Motor neuron (in vitro differentiated cells): ENCODE measurements at places on chromosomes 11 and 22.
A peak's percentile ranks its signal among the peaks of the same experiment; 100 is the strongest.

DNA sequence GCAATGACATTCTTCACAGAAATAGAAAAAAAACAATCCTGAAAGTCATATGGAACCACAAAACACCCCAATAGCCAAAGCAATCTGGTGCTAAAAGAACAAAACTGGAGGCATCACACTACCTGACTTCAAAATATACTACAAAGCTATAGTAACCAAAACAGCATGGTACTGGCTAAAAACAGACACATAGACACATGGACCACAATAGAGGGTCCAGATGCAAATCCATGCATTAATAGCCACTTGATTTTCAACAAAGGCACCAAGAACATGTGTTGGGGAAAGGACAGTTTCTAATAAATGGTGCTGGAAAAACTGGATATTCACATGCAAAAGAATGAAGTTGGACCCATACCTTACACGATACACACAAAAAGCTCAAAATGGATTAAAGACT, 27.9 kb upstream of the SMIM38 start:
- no peak for ATAC-seq

DNA sequence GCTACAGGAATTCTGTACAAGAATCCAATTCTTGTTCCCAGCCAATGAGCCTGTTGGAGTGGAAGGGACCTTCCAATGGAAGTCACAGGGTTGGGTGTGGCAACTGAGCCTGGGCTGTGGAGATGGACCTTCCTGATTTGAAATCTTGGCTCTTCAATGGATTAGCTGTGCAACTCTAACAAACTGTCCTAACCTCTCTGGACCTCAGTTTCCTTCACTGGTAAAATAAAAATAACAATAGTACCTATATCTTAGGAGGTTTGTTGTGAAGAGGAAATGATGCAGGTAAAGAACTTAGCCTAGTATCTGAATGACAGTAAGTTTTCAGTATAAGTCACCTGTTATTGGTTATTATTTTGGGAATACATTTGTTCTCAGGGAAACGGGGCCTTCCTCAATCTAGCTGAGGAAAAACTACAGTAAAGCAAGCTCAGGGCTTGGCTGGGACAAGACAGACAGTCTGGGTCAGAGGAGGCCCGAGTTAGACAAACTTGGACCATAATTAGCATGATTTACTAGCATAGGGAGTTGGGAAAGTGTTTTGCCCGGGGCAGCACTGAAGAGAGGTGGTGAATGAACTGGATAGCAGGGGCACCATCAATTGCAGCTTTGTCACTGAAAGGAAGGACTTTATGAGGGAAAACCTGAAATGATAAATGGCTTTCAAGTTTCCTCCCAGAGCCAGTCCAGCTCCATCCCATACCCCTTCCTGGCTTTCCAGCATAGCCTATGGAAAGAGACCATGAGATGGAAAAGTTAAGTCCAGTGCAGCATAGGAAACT, 13.7 kb downstream of the ELF5 start:
- no peak for ATAC-seq

GRCh38 chr22:42978453-42979103, 36.4 kb downstream of the PACSIN2 start:
- ATAC-seq = peak; percentile 41

GRCh38 chr11:86675017-86675416, 2.6 kb upstream of the ME3 start:
- ATAC-seq = no peak

GRCh38 chr22:37985751-37986281, 1.5 kb upstream of the SOX10 start:
- no peak for ATAC-seq

DNA sequence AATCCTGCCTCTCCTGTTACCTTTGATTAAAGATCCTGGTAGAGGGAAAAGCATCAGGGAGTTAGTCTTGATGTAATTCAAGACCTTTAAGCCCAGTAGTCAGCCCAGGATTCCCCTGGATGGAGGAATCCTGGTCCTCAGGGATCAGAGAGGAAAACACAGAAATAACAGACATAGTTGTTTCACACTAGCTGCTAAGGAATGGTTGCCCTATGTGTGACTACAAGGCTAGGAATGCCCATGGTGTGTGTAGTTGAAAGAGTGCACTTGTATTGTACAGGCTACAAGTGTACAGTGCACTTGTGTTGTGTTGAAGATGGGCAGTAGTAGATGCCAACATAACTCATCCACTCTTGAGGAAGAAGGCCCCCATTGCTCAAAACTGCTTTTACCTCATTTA, 226.8 kb downstream of the AASDHPPT start:
- ATAC-seq = no peak

GRCh38 chr11:84497981-84498411, 1129.1 kb downstream of the DLG2 start:
- ATAC-seq = peak; percentile 88

DNA sequence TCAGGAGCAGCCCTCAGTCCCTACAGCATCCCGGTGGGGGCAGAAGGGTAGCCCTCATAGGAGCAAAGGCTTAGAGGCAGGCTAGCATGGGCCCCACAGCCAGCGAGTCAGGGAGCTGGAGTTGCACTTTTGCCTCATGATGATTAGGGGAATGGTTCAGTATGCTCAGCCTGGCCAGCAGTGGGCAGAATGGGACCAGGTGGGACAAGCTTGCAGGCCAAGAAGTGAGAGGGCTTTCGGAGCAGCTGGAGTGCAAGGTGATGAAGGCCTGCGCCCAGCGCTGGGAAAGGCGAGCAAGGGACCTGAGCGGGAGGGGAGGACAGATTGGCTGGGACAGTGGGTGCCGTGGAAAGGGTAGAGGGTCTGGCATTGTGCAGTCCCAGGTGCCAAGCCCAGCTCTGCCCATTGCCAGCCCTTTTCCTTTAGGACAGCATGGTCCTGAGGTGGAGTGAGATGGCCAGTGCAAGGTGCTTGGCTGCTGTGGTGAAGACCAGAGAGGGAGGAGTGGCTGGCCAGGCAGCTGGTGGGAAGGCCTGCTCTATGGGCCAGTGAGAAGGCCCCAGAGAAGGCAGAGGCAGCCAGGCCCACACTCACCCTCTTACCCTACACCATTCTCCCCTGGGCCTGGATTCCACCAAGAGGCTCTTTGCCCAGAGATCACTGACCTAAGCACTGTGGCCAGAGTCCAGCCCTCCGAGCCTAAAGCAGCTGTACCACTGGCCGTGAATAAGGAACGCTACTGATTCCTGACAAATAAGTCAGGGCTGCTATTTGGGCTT, 47.9 kb upstream of the SUSD2 start:
- no peak for ATAC-seq

GRCh38 chr11:74460481-74461154, 6.7 kb downstream of the KCNE3 start:
- ATAC-seq = no peak

DNA sequence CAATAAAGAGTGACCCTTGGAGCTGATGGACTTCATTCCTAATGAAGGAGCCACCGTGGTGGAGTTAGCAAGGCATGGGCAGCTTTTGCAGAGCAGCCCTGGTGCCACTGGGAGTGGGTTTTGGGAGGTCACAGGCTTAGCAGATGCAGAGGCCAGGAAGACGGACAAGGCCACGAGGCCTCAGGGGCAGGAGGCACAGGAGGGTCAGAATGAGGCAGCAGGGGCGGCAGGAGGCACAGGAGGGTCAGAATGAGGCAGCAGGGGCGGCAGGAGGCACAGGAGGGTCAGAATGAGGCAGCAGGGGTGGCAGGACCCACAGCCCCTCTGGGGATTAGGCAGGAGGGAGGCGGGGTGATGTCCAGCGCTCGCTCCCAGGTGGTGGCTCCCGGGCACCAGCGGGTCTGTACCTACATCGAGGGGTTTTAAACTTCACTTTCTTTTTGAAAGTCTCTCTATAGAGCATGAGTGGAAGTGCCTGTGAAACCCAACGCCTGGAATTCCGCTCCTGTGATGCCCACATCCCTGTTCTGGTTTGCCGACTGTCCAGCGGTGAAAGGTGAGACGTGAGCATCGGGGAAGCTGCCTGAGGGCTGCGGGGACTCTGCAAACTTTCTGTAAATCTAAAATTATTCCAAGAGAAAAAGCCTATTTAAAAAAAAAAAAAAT, 521.6 kb downstream of the BRD1 start:
- no peak for ATAC-seq

DNA sequence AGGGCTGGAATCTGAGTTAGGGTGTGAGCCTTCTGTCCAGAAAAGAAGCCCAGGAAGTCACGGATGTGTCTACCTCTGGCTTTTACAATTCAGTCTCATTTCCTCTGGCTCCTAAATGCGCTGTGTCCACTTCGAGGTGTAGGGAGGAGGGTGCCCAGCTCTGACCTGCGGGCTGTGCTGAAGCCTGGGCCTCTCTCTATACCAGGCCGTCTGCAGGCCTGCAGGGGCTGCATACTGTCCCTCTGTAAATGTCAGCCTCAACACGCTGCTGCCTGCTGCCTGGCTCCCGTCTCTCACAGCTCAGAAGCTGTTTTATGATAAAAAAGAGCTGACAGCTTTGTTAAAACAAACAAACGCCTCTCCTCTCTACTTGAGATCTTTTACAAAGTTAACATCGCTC, 14.5 kb downstream of the ARVCF start:
- ATAC-seq = no peak

GRCh38 chr22:42844756-42845155, 12.3 kb downstream of the ARFGAP3 start:
- peak; percentile 93 for ATAC-seq

DNA sequence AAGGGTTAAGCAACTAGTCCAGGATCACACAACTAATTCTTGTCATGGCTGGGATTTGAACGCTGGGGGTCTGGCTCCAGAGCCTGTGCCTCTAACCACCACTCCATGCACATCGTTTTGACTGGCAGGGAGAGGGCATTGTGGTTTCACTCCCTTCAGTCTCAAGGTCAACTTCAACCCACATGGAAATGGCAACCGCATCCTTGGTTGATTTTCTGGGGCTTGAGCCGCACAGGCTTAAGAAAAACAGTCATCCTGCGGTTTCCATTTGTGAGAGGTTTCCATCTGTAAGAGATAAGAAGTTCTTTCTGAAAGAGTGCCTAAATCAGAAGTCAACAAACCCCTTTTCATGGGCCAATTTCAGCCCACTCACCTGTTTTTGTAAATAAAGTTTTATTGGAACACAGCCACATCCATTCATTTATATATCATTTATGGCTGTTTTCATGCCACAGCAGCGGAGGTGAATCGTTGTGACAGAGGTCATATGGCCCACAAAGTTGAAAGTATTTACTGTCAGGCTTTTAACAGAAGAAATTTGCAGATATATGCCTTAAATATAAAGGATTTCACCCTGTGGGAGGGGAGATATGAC, 65.7 kb downstream of the SGSM1 start:
- no peak for ATAC-seq

- ATAC-seq = no peak
Measured at GRCh38 chr11:21470521-21470920, 722.4 kb upstream of the ANO5 start.

- ATAC-seq = peak; percentile 23
Measured at GRCh38 chr11:113881856-113882255, 6.5 kb upstream of the USP28 start.

- no peak for ATAC-seq
Measured at GRCh38 chr11:114192841-114193389, 103.3 kb upstream of the NNMT start.

DNA sequence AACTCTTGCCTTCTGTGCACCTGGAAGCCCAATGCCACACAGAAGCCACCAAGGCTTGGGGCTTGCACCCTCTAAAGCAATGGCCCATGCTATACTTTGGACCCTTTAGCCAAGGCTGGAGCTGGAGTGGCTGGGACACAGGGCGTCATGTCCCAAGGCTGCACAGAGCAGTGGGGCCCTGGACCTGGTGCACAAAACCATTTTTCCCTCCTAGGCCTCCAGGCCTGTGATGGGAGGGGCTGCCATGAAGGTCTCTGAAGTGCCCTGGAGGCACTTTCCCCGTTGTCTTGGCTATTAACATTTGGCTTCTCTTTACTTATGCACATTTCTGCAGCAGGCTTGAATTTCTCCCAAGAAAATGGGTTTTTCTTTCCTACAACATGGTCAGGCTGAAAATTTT, 20.6 kb upstream of the TMEM45B start:
- ATAC-seq = no peak

GRCh38 chr11:6203327-6203726, 2.0 kb upstream of the C11orf42 start:
- ATAC-seq = no peak

GRCh38 chr22:45096256-45096907, 67.3 kb upstream of the NUP50 start:
- peak; percentile 62 for ATAC-seq

- ATAC-seq = no peak
Measured at GRCh38 chr11:87224486-87224885, 186.8 kb downstream of the TMEM135 start.

DNA sequence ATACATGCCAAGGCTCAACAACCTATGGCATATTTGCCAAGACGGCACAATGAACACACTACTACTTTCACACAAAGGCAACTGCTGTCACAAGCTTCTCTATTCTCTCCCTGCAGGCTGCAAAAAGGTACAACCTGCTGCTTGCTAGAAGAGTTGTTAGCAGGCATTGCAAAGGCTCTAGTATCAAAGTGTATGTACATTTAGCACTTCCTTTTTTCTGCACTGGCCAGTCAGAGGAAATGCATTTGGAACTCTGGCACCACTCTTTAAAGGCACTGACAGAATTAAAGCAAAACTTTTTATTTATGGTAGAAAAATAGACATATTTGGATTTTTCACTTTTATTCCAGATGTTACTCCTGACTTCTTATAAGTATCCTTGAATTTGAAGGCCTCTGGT, 125.9 kb downstream of the CWF19L2 start:
- no peak for ATAC-seq

DNA sequence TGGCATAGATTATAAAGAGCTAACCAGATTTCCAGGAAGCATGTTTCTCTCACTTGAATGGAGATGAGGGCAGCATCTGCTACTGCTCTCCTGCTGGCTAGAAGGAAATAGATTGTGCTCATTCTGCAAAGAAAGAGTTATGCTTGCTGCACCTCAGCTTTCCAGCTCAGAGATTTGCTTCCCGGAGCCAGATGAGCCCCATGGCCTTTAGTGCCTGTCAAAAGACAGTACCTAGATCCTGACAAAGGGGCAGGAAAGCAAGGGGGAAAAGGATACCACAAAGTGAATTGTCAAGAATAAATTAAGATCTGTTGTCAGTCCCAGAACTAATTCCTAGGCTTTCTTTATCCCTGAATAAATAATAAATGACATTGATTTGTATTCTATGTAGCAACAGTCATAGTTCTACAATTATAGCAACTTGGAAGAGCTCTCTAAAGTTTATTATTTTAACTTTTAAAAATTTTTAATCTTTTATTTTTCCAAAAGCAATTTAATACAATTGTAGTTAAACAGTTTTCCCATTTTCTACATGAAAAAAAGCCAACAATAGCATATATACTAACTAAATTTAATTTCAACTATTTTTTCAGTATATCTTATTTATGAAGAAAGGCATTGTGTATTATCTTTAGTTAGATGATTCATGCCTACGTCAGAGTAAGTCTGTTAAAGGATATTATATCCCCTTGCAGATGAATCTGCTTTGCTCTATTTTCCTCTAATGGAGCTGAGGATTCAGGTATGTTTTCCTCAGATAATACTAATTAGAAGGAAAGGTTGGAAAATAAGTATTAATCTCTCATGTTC, 306.1 kb upstream of the DDI1 start:
- ATAC-seq = no peak

- ATAC-seq = no peak
Measured at GRCh38 chr11:115751243-115752015, 247.2 kb upstream of the CADM1 start.

GRCh38 chr11:10646681-10647355, 46.7 kb downstream of the IRAG1 start:
- ATAC-seq = no peak
